ENCODE measurements at places on chromosomes 2 and 18. TPM values are rescaled to one million over a fixed set of nuclear protein-coding genes. Genes with fewer than 3 reads are reported as not detected.

DNA sequence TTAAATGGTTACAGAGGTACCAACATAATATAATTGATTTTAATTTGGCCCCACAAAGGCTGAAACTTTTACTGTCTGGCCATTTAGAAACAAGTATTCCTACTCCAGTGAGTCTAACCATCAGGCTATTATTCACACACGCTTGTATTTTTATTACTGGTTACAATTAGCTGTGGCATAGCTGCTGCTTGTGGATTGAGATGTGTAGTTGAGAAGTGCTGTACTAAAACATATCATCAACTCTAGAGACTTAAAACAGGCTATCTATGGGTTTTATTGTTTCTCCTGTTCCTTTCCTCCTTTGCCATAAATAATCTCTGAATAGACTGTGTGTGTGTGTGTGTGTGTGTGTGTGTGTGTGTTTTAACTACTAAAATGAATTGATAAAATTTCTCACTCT lies 530.2 kb downstream of the CCDC85A start:
- DNase-seq: no peak

DNA sequence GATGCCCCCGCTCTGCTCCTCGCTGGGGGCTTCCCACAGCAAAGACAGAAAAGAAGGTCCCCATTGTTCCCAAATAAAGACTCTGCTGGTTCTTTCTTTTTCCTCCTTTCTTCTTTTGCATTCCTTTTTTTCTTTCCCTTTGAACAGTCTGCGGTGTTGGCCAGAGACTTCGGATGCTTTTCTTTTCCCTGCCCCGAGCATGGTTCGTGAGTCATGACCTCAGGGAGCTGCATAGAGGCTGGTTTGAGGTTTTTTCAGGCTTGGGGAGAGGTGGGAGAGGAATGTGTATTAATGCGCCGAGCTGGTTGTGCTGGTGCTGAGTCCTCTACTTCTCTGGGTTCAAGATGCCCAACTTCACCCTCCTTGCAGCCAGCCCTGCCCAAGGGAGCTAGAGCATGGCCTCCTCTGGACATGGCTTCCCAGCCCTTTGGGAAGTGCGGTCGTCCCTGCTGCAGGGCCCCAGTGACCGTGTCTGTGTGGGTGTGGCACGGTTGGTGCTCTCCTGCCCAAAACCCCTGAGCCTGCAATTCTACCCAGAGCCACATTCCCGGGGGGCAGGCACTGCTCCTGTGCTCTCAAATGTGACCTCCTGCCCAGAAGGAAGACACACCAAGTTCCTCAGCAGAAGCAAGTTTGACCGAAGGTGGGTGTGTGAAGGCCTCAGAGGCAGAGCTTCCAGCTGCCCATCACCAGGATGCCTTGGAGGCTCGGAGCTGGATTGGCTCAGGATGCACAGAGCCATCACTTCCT lies 9.0 kb upstream of the ARHGEF4 start:
- no peak for DNase-seq

GRCh38 chr2:185227391-185227790 lies 511.2 kb upstream of the FSIP2 start:
- DNase-seq: no peak

Gene INHBB
- 2.8 TPM for total RNA-seq

Gene RAPGEF4
- 12.6 TPM for total RNA-seq

Gene C1GALT1C1L
- 0.48 TPM for total RNA-seq

Gene PAX8
- total RNA-seq: 0.35 TPM

Gene ARHGAP25
- 5.2 TPM for total RNA-seq

Gene MCM6
- 6.5 TPM for total RNA-seq

Gene DSC2
- total RNA-seq: 26.7 TPM

Gene CROCC2
- not detected for total RNA-seq

Data from cardiac septum (tissue), 1 donor.